ENCODE measurements at places on chromosomes 3 and 15.

GRCh38 chr3:179882292-179882691 is 154.4 kb downstream of the PEX5L start:
- DNase-seq, result no peak

DNA sequence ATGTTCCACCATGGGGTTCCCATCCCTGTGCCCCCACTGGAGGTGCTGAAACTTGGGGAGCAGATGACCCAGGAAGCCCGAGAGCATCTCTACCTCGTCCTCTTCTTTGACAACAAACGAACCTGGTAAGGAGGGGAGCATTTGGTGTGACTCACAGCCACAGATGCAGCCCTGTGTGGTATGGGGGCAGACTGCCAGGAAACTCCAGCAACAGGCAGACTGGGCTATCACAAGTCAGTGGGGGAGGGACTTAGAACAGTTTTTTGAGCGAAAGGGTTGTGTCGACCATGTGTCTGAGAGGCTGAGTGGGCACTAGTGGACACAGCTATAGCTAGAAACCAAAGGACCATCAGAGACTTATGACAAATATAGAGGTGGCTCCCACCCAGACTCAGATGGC is 3.4 kb upstream of the OGG1 start:
- no peak for DNase-seq

DNA sequence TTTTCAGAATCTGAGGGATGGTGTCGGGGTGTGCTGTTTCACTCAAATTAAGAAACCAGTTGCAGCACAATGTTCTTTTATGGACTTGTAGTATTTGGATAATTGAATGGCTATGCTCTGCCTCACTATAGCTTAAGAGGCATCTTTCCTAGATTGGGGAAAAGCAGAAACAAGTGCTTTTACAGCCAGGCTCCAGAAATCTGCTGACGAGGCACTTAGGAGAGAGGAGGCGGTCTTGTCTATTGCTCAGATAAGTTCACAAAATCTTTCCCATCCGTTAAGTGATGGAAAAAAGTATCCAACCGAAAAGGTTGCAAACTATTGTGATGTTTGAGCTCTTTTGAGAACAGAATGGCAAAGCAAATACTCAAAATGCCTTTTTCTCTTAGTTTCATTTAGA is 336.1 kb upstream of the RARB start:
- no peak for DNase-seq

GRCh38 chr15:75090388-75090734 is 67.0 kb downstream of the PPCDC start:
- DNase-seq, result peak; percentile 94

GRCh38 chr3:191087391-191087790 is 111.7 kb upstream of the OSTN start:
- DNase-seq, result no peak

DNA sequence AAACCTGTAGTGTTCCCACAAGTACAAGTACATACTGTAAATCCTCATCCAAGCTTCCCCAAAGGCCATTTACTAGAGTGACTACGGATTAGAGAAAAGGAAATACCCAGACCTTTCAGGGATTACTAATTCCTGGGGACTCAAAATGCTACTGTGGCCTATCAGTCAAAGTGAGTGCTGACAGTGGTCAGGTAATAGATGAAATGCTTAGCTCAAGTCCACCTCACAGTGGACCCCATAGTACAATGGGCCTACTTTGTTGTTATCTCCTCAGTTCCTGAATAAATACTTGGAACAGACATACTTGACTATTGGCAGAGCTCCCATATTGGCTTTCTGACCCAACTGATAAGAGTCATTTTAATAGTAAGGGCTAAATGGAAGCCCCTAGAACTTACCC is 61.6 kb downstream of the MAP4 start:
- DNase-seq, result no peak
